CD4-positive, alpha-beta T cell treated with Interleukin-4 for 4 hours (primary cell): ENCODE measurements at places on chromosomes 4 and X.

GRCh38 chr4:96146686-96147085 lies 306.8 kb downstream of the PDHA2 start:
- no peak for DNase-seq

GRCh38 chrX:334331-334891 lies 15.8 kb upstream of the GTPBP6 start:
- DNase-seq, result no peak

- no peak for DNase-seq
These were observed 803.9 kb upstream of the PCDH10 start for GRCh38 chr4:132344924-132345828.

GRCh38 chrX:95860127-95860526 lies 824.5 kb upstream of the DIAPH2 start:
- DNase-seq, result no peak

- no peak for DNase-seq
These were observed 31.6 kb downstream of the TIGD2 start for GRCh38 chr4:89142691-89143669.

DNA sequence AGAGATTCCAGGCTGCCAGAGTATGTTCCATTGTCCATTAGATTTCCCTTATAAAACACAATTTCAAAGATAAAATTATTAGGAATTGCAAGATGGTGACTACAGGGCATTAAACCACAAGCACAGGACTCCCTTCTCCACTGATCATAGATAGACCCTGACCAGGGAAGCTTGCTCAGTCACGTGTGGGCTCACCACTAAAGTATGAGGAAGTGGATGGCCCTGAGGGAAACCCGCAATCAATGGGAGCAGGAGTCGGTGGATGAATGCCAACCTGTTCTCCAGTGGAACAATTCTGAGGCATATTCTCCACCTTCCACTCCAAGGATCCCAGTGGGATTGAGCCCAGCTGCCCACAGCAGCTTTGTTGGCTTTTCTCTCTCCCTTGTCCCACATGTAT lies 515.7 kb downstream of the BCOR start:
- no peak for DNase-seq

DNA sequence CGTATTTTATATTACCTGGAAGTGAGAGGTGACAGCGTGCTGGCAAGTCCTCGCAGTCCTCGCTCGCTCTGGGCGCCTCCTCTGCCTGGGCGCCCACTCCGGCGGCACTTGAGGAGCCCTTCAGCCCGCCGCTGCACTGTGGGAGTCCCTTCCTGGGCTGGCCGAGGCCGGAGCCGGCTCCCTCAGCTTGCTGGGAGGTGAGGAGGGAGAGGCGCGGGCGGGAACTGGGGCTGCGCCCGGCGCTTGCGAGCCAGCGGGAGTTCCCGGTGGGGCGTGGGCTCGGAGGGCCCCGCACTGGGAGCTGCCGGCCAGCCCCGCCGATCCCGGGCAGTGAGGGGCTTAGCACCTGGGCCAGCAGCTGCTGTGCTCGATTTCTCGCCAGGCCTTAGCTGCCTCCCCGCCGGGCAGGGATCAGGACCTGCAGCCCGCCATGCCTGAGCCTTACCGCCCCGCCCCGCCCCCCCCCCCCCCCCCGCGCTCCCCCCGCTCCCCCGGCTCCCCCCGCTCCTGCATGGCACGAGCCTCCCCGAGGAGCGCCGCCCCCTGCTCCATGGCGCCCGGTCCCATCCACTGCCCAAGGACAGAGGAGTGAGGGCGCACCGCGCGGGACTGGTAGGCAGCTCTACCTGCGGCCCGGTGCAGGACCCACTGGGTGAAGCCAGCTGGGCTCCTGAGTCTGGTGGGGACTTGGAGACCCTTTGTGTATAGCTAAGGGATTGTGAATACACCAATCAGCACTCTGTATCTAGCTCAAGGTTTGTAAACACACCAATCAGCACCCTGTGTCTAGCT lies 298.9 kb upstream of the MAGEB16 start:
- DNase-seq, result no peak

DNA sequence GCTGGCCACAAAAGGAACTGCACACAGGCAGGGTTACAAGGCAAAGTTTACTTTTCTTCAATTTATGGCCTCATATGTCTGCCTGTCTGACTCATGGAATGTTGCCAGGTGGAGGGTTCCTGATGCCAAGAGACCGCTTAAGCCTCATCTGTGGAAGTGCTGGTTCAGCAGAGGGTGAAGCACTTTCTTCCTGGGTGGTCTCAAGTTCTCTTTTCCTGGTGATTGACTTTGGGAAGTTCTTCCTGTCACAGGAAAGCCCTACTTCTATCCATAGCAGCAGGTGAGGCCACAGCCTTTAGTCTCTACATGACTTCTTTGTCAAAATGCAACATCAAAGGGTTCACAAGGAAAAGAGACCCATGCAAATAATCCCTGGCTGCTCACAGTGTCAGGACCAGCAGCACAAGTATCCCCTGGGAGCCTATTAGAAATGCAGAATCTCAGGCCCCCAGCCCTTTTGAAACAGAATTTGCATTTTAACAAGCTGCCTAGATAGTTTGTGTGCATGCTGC lies 81.4 kb upstream of the IGFBP7 start:
- DNase-seq, result no peak

DNA sequence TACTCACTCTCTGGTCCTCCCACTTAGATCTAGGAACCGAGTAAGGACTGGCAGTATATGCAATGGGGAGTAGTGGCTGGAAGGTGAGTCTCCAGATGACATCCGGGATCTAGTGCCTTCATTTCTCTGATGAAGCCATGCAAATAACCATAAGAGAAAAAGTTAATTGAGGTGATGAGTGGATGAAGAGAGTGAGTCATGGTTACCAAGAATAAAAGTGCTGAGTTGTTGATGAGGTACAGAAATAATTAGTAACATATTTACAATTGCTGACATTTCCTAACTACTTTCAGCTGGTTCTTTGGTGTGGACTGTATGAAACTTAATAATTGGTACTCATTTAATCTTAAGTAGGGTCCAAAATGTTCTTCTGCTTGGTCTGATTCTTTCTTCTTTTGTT lies 146.7 kb upstream of the PITX2 start:
- no peak for DNase-seq

DNA sequence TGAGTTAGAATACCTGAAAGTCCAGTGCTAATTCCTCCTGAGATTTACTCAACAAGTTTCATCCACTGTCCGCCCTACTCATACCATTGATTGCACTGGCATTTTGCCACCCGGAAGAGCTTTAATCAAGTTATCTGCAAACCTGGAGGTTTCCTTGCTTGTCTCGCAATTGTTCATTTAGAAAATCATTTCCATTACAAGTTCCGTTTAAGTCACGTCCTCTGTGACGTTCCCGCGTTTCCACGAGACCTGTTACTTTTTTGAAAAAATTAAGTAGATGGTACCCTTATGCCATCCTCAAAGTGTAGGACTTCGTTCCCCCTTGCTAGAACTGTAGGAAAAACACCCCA lies 761 bp upstream of the FRYL start:
- peak; percentile 37 for DNase-seq

DNA sequence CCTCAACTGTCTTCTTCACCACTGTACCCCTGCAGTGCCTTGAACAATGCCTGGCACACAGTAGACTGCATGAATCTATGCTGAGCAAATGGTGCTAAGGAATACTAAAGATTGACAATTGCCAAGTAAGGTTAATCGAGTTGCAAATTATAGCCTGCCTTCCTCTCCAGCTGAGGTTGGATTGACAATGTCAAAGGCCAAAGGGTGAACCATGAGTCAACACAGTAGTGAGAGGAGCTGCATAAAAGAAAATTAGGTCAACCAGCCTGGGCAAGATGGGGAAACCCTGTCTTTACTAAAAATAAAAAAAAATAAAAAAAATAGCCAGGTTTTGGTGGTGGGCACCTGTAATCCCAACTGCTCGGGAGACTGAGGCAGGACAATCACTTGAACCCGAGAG lies 97.1 kb upstream of the BMPR1B start:
- no peak for DNase-seq

DNA sequence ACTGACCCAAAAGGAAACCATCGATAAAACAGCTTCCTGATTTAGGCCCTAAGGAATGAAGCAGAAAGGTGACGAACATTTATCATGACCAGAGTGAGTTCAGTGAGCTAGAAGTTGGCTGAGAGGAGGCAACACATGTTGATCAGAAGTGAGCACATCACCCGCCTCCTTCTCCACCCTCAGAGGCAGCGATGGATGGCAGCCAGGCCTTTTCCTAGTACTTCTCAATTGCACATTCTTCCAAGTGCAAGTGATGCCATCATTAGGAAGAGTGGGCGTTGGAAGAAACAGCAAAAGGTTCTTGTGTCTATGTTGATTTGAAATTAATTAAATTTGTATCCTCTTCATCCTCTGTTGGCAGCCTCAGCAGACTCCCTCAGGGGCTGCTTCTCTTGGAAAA lies 51.7 kb downstream of the TMEM154 start:
- DNase-seq, result no peak

DNA sequence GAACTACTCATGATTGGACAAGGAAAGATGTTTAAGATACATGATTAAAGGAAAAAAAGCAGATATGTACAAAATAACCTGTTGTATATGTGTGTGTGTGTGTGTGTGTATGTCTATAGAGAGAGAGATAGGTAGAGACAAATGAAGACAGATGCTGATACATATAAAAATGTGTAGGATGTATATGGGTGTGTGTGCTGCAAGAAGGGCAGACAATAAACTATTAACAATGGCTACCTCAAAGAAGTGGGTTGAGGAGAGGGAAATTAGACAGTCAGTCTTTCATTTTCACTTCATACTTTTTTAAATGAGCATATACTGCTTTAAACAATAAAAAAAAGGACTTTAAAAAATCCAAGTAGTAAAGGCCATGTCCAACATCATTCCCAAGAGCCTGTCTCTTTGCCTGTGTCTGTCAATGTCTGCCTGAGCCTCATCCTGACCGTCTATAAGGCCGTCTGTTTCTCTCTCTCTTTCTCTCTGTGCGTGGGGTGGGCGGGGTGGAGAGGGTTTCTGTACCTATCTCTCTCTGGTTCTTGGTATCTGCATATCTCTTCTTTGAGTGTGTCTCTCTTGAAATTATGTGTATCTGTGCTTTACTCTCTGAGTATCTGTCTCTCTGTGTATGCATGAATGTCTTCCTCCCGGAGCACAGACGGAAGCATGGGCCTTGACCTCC lies 62.8 kb downstream of the LRBA start:
- no peak for DNase-seq

GRCh38 chr4:173782660-173783059 lies 252.6 kb upstream of the HAND2 start:
- no peak for DNase-seq
